ENCODE measurements at places on chromosomes 1 and 21.
A peak's percentile ranks its signal among the peaks of the same experiment; 100 is the strongest.

DNA sequence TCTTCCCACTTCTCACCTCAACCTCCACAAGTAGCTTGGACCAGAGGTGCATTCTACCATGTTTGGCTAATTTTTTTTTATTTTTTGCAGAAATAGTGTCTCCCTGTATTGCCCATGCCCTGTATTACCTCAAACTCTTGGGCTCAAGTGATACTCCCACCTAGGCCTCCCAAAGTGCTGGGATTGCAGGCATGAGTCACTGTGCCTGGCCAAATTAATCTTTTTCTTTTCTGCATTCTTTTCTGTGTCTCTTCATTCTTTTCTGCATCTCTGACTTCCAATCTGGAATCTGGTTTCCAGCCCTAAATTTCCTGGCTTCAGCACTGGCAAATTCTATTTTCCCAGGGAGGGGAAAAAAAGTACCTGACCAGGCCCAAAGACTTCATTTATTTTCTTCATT lies 31.2 kb upstream of the TACSTD2 start:
- DNase-seq = no peak

- no peak for DNase-seq
Observed at GRCh38 chr1:75034376-75034775, 99.8 kb upstream of the LHX8 start.

- peak; percentile 74 for DNase-seq
Observed at GRCh38 chr1:11736746-11737639, 1.1 kb downstream of the AGTRAP start.

GRCh38 chr1:53062708-53063591 lies 937 bp downstream of the PODN start:
- DNase-seq = no peak

GRCh38 chr1:228021355-228022030 lies 14.7 kb downstream of the WNT3A start:
- no peak for DNase-seq

DNA sequence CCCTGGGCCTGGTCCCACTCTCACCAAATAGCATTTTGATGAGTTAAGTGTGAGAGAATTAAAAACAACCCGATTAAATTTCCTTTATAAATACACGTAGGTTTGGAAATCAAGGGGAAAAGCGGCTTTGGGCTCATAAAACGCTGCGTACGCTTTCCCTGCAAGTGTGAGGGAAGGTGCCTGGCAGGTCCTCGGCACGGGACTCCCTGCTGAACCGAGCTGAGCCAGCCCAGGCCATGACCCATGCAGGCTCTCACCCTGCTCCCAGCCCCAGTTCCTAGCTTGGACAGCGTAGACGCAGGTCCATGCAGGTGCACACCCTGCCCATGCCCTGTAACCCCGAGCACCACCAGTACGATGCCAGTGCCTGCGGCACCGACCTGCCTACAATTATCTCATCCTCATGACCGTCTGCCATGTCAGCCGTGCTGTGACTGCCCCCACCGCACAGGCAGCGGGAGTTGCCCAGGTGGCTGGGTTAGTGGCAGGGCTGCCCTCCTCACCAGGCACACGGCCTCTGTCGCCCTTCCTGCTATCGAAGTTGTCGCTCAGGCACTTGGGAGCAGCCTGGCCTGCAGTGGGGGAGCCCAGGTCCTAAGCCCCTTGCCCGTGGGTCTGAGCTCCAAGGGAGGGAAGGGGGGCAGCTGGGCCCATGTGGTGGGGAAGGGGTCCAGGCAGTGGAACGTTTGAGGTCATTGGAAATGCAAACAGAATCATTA lies 41.0 kb upstream of the ACTRT2 start:
- no peak for DNase-seq

DNA sequence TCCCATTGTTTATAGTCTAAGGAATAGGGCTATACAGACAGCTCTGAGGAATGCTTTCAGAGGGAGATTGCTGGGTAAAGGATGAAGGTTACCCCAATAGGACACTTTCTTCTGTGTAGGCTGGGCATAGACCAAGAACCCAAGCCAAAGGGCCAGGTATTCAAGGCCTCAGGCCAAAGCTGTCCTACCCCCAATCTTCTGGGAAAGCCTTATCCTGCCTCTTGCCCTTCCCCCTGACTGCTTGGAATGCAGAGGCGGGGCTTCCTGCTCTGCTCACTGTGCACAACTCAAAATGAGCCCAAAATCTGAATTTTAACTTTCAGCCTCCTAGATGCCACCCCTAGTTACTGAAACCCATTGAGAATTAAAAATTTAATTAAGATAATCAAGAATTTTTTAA lies 2.2 kb downstream of the OR10Z1 start:
- no peak for DNase-seq

DNA sequence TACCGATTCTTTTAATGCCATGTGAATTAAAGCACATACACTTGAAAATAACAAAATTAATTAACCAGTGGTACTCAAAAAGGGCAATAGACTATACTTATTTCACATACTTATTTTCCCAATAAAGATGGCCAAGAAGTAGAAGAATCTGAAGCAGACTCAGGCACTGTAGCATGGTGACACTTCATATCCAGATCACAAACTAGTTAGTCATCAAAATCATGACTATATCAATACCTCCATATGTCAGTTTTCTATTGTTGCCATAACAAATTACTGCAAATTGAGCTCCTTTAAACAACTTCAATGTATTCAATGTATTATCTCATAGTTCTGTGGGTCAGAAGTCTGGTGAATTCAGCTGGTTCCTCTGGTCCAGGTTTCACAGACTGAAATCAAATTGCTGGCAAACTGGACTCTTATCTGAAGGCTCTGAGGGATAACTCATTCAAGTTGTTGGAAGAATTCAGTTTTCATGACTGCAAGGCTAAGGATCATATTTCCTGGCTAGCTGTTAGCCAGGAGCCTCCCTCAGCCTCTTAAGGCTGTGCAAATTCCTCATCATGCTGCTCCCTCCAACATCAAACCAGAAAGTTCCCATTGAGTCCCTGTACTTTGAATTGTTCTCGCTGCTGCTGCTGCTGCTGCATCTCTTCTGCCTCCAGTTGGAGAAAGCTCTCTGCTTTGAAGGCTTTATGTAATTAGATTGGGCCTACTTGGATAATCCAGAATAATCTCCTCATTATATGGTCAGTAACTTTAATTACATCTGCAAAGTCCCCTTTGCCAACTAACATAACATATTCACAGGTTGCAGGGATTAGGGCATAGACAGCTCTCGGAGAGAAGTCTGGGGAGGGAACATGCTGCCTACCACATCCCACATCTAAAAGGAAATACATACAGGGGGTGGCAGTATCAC lies 91.5 kb downstream of the MRPL39 start:
- no peak for DNase-seq

GRCh38 chr21:34956416-34957316 lies 92.4 kb downstream of the RUNX1 start:
- no peak for DNase-seq

GRCh38 chr1:211675230-211676105 lies at the start of gene NEK2:
TSS of gene NEK2 (minus strand) at chr1:211675621. CDS start at chr1:211675479, 142 bp downstream.
- peak; percentile 87 for DNase-seq

- no peak for DNase-seq
Observed at GRCh38 chr1:100065969-100066227, 66.8 kb downstream of the SASS6 start.

DNA sequence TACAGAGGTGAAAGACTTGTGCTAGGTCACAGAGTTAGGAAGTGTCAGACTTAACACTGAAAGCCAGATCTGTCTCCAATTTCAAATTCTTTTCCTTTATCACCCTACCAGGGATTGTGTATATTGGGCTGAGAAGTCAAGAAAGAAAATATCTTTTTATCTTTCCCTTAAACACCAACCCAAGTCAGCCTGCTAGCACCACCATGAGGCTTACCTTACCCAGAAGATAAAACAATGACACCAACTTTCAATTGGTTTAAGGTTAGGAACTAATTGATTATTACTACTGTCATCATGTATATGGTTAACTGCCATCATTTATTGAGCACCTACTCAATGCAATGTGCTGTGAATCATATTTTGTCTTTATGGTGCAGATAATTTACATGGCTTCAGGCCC lies 178.9 kb upstream of the FOXD3 start:
- DNase-seq = no peak

DNA sequence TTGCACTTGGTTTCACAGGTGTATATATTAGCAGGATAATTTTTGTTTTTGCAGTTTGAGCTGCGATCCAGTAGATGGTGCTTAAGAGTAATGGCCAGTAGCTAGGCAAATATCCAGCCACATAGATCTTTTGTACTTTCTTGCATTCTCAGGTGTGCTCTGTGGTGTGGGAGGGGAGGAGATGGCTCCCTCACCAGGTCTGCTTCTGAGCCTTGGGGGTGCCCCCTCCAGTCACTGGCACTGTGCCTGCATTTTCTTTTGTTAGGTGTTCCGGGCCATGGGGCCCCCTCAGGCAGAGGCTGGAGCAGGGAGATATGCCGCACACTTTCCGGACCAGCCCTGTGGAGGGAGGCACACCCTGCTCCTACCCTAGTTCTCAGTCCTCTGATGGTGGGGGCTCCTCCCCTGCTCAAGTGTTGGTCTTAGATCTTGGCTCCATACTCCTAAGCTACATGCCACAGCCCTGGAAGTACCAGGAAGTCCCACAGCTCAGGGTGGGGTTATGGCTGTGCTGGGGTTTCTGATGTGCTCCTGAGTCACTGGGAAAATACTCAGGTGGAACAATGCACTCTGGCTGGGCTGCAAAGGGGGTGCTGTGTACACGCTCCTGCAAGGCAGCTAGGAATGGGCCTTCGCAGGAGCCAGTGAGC lies 197.6 kb upstream of the DMRTA2 start:
- peak; percentile 3 for DNase-seq

DNA sequence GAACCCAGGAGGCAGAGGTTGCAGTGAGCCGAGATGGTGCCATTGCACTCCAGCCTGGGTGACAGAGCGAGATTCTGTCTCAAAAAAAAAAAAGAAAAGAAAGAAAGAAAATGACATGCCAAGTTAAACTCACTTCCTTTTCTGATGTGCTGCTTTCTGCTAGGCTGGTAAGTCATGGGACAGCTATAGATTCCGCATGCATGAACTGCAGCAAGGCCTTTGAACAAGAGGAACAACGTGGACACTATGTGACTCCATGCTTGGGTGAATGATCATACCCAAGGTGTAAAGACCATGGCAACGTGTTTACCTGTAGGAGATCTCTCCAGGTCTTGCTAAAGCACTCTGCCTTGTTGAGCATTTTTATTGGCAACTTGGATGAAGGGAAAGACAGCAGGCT lies 10.3 kb upstream of the TTF2 start:
- DNase-seq = no peak

DNA sequence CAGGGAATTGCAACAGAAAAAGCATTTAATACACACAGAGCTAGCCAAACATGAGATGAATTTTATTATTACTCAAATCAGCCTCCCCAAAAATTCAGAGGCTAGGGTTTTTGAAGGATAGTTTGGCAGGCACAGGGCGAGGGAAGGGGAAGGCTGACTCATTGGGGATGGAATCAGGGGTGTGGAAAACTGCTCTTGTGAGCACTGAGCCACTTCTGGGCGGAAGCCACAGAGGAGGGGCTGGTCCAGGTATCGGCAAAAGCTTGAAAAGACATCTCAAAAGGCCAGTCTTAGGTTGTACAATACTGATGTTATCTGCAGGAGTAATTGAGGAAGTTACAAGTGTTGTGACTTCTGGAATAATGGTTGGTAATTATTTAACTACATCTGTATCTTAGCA lies 109.4 kb downstream of the TLR5 start:
- no peak for DNase-seq
